ENCODE measurements at places on chromosomes 5 and 9.

DNA sequence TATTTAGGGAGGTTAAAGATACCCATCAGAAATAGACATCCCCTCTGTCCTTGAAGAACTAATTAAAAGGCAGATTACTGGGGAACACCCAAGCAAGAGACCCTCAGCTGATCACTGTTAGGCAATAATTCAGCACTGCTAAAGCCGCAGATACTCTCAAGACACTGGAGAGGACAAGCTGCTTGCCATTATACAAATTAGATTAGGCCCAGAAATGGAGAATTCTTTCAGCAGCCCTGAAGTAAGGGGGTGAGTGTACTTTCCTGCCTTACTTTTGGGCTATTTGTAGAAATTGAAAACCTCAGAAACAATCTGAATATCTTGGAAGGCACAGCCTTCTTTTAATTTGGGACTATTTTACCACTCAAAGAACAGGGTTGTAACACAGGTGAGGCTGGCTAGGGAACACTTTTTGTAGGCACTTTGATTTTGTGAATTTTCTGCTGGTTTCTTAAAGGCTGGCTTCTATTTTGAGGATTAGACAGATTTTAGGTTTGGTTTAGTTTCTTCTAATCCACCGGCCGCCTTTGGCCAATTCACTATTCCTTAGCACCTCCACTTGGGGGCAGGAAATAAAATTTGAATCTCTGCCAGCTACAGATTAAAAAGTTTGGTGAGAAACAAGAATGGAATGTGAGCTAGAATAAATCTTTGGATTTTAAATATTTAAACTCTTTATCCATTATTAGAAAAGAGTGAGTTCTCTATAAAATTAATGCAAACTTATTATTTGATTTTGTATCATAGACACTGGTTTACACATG lies 106.0 kb downstream of the SMARCA2 start:
- DNase-seq = no peak

- no peak for DNase-seq
Observed at GRCh38 chr5:77333451-77334123, 123.1 kb downstream of the PDE8B start.

DNA sequence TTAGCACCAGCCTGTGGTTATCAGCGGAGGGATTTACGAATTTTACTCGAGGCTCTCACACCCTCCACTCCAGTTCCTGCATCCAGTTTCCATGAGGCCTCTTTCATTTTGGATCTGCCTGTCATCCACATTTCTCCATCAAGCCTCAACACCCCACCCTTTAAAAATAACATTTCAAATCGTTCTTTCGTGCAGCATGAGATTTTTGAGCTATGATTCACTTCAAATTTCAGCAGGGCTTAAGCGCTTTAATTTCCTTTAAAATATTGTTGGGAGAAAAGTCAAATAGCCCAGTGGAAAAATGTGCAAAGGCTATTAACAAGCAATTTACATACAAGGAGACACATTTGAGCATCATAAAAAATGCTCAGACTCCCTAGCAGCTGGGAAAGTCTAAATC lies 103.2 kb downstream of the MSX2 start:
- no peak for DNase-seq

- DNase-seq = no peak
Observed at GRCh38 chr5:158275511-158275910, 416.6 kb upstream of the CLINT1 start.

DNA sequence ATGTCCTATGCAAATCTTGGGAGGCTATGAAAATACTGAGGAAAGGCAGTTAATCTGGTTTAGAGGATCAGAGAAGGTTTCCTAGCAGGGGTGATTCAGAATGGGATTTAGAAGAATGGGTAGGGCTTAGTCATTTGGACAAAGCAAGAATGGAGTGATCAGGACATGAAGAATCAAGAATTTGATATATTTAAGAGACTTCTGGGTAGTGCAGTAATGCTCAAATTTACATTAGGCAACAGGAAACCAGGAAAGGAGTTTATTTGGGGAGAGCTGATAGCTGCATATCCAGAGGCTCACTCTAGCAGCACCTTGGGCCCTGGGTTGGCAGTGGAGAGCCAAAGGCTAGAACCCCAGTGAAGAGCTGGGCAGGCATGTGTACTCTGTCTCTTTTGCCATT lies 78.9 kb upstream of the PAPPA start:
- no peak for DNase-seq

GRCh38 chr5:8019719-8020218 lies 150.8 kb downstream of the MTRR start:
- no peak for DNase-seq

GRCh38 chr5:101539315-101539714 lies 636.2 kb upstream of the ST8SIA4 start:
- no peak for DNase-seq

GRCh38 chr5:166172597-166172996 lies 2118.8 kb upstream of the WWC1 start:
- DNase-seq = no peak

GRCh38 chr5:73274881-73275663 lies 102.1 kb downstream of the TMEM174 start:
- DNase-seq = no peak

DNA sequence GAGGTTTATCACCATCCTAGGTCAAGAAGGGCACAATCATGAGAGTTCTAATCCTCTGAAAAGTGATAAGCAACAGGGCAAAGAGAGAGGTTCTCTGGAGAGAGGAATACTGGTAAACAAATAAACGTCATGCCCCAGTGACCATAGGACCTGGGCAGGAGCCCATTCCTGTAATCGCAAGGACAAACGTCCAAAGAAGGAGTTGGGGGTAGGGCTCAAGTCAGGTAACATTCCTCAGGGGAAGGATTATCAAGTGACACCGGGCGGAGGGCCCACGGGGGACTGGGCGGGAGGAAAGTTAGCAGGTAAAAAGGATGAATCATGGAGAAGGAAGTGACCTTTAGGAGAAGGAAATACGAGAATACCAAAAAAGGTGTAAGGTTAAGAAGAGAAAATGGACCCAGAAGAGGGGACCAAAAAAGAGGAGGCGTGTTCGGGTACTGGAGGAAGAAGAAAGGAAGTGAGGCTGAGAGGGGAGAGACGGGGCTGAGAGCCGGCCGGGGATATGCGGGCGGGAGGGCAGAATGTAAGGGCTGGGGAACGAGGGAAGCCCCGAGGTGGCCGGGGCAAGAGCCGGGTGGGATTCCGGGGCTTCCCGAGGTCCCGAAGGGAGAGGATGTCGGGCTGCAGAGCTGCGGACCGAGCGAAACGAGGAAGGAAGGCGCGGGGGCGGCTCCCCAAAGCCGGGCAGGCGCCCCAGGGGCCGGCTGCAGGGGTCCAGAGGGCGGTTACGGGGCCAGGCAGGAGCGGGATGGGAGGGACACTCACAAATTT lies 583 bp downstream of the DIAPH1 start:
- DNase-seq = peak; percentile 53
